ENCODE measurements at places on chromosomes 2 and 18.

DNA sequence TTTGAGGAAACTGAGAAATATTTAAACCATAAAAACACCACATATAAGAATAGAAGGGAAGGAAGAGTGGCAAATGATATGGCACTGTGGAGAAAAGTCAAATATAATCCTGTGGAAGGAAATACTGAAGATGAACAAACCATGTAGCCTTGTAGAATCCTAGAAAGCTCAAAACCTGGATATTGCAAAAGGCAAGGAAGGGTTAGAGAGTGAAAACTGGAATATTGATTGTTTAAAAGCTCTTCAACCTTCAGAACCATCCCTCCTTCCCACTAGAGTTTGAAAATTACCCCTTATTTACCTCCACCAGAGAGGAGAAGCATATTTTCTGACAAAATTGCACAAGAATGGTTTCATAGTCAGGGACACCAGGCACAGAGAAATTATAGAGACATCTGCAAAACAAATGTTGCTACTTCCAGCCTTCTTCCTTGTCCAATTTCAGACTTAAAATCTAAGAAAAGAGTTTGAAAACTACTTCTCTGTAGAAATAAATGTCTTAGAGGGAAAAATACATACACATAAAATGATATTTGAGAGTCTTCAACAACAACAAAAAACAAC, 48.0 kb downstream of the ANTXR1 start:
- DNase-seq = no peak

- DNase-seq = peak; percentile 90
Measured at GRCh38 chr2:189109921-189110397, 69.6 kb downstream of the COL5A2 start.

GRCh38 chr2:238228700-238229099, 11.1 kb downstream of the HES6 start:
- DNase-seq = no peak

DNA sequence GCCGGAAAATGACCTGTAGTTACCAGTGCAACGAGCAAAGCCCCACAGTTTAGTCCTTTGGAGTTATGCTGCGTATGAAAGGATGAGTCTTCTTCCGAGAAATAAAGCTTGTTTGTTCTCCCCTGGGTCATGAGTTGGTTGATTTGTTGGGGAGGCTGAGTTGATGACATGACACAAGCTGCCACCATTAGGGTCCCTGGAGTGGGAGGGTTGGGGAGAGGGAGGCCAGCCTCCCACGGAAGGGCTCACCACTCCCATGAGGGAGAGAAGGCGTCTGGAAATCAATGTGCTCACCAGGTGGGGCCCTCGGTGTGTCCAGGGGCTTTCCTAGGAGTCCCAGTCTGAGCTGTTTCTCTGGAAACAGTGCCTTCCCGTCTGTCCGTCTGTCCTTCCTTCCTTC, 7.4 kb upstream of the DGKD start:
- no peak for DNase-seq

DNA sequence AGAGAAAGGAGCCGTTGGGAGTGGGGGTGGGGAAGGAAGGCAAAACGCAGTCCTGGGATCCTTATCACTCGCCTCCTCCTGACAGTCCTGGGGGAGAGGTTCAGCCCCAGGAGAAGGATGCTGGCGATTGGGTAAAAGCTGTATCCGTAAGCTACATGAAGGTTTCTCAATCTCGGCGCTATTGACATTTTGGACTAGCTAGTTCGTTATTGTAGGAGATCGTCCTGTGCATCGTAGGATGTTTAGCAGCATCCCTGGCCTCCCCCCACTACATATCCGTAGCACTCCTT, 511 bp upstream of the TP53I3 start:
- no peak for DNase-seq

GRCh38 chr18:36535202-36535935, 237.9 kb downstream of the FHOD3 start:
- no peak for DNase-seq

GRCh38 chr2:197159661-197160211, 150.8 kb downstream of the ANKRD44 start:
- DNase-seq = peak; percentile 85

DNA sequence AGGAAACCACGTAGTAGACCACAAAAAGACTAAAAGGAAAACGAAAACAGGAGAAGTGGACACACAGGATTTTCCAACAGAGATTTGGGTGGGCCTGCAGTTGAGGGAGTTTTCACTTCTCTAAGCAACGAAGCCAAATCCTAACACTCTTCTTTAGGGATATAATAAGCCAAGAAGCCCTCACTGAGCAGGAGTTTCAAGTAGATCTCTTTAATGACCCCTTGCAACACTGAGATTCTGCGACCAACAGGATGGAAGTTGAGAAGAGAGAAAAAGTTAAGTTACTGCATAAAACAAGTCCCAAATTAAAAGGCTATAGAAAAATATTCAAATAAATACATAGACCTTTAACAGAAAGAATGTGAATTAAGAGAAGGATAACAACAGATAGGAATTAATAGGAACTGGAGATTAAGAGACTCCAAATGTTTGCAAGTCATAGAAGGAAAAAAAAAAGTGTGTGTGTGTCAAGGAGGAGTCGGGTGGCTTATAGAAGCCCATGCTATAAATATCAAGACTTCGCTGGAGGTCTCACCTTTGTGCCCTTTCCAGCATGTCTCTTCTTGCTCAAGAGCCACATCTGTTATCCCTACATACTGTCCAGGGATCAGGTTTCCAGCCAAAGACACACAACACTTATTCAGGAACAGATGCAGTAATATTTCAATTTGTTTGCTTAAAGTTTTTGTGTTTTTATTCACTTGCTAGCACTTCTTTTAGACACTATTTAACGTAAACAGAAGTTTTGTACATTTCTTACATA, 69.4 kb upstream of the ARHGAP28 start:
- DNase-seq = no peak
